CD4-positive, alpha-beta memory T cell (primary cell): ENCODE measurements at places on chromosomes 6 and 20.

DNA sequence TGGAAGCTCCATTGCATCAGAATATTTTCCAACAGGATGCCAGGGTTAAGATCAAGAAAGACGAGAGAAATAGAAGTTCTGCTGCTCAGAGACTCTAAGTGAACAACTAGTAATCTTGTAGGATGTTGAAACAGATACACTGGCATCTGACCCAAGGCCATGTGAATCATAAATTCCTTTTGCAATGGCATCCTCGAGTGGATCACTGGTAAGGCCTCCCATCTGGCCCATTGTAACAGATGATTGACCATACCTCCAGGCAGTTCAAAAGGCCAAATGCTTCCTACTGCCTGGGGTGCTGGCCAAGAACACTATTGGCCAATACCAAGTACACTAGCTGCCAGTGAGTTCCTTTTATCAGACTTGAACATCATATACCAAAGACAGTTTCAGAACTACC lies 9.9 kb upstream of the SLC17A3 start:
- DNase-seq, result no peak

GRCh38 chr6:27375613-27376079 lies 12.9 kb upstream of the ZNF391 start:
- DNase-seq, result no peak

GRCh38 chr6:129516787-129517186 lies 193.2 kb downstream of the ARHGAP18 start:
- no peak for DNase-seq

- DNase-seq, result no peak
These were observed 15.8 kb downstream of the GJA1 start for GRCh38 chr6:121451250-121451649.

DNA sequence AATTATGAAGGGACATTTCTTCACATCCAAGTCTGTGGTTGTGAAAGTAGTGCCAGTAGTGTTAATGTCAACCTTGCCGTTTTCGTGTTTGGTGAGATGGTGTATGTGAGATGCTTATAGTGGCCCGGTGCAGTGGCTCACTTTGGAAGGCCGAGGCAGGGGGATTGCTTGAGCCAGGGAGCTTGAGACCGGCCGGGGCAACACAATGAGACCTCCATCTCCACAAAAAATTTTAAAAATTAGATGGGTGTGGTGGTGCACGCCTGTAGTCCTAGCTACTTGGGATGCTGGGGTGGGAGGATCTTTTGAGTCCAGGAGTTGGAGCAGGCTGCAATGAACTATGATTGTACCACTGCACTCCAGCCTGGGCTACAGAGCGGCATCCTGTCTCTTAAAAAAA lies 37.4 kb downstream of the PNLDC1 start:
- no peak for DNase-seq

- DNase-seq, result no peak
These were observed 8.8 kb upstream of the PARD6B start for GRCh38 chr20:50722424-50723155.
